ENCODE measurements at places on chromosomes 4 and X.
A peak's percentile ranks its signal among the peaks of the same experiment; 100 is the strongest.

GRCh38 chrX:15956681-15957080 lies 102.1 kb upstream of the AP1S2 start:
- no peak for DNase-seq

- no peak for DNase-seq
Measured at GRCh38 chr4:2761035-2761923, 5.1 kb upstream of the TNIP2 start.

GRCh38 chr4:130329036-130329435 lies 1233.1 kb downstream of the C4orf33 start:
- DNase-seq: no peak

DNA sequence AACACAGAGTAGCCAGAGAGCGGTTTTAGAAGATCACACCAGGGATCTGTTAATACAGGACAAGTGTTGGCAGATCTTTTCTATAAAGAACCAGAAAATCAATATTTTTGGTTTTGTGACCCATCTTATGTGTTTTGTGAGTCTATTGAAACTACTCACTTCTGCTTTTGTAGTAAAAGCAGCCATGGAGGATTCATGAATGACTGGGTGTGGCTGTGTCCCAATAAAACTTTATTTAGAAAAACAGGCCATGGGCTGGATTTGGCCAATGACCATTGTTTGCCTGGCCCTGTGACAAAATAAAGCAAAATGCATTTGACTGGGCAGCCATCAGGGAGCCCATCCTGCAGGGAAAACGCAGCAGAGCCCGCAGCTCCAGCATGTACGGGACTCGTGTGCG lies 99.9 kb upstream of the ADRA2C start:
- no peak for DNase-seq

- peak; percentile 23 for DNase-seq
Measured at GRCh38 chrX:154411981-154412340, 622 bp downstream of the TAFAZZIN start.

DNA sequence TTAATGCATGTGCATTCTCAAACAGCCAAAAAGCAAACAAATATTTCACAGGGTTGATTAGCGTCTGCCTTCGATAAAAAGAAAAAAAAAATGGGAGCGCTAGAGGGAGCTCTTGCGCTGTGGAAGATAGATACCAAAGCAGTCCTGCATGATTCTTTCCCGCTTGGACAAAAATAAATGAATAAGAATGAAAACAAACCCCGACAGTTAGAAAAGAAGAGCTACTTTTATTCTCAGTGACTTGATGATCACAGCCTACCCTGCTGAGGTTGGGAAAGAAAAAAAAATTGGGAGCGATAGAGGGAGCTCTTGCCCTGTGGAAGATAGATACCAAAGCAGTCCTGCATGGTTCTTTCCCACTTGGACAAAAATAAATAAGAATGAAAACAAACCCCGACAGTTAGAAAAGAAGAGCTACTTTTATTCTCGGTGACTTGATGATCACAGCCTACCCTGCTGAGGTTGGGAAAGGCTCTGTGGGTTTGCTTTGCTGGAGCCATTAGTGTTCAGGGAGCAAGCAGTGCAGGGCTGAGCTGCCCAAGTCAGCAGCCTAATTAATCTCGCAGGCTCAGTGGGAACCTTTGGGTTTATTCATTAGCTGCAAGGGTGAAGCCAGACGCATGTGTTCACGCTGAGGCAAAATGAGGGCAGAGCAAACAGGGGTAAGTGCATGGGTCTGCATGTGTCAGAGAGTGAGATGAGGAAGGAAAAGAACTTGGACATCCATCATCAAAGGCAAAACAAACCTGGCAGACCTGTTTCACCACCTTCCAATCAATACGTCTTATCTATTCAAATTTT lies 249.3 kb upstream of the PRKX start:
- DNase-seq: peak; percentile 1

DNA sequence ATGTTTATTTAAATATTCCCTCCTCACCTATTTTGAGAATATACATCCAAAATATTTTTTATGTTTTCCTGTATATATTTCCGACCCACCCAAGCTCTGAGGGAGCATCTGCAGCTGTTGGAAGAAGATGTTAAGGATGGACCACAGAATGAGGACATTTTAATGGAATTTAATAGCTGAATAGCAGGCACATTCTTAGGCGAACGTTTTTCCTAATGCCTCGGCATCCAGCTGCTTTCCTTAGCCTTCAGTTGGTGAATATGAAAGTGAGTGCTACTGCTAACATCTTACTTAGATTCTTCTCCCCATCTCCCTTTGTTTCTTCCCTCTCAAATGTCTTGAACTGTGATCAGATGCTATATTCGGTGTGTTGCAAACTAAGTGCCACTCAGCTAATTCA lies 158.0 kb upstream of the CTSO start:
- no peak for DNase-seq

GRCh38 chr4:139913995-139914598 lies 239.9 kb downstream of the MAML3 start:
- no peak for DNase-seq

- DNase-seq: peak; percentile 33
Measured at GRCh38 chr4:13059019-13059418, 425.1 kb downstream of the RAB28 start.

- no peak for DNase-seq
Measured at GRCh38 chr4:54140287-54140686, 40.3 kb downstream of the GSX2 start.

DNA sequence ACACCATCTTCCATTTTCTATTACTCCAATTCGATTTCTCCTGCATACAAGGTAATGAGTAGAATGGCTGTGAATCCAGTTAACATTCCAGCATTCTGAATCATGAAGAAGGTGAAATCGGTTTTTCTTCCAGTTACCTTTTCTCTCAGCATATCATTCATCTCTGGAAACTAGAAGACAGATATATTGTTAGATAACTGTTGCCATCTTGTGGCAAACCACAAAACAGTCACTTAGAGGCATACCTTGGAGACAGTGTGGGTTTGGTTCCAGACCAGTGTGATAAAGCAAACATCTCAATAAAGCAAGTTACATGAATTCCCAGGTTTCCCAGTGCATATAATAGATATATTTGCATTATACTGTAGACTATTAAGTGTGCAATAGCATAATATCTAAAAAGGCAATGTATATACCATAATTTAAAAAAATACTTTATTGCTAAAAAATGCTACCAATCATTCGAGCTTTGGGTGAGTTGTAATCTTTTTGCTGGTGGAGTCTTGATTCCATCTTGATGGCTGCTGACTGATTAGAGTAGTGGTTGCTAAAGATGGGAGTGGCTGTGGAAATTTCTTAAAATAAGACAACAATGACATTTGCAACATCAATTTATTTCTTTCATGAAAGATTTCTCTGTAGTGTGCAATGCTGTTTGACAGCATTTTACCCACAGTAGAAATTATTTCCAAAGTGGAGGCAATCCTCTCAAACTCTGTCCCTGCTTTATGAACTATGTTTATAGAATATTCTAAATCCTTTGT lies 82.1 kb downstream of the SLC39A8 start:
- DNase-seq: no peak

DNA sequence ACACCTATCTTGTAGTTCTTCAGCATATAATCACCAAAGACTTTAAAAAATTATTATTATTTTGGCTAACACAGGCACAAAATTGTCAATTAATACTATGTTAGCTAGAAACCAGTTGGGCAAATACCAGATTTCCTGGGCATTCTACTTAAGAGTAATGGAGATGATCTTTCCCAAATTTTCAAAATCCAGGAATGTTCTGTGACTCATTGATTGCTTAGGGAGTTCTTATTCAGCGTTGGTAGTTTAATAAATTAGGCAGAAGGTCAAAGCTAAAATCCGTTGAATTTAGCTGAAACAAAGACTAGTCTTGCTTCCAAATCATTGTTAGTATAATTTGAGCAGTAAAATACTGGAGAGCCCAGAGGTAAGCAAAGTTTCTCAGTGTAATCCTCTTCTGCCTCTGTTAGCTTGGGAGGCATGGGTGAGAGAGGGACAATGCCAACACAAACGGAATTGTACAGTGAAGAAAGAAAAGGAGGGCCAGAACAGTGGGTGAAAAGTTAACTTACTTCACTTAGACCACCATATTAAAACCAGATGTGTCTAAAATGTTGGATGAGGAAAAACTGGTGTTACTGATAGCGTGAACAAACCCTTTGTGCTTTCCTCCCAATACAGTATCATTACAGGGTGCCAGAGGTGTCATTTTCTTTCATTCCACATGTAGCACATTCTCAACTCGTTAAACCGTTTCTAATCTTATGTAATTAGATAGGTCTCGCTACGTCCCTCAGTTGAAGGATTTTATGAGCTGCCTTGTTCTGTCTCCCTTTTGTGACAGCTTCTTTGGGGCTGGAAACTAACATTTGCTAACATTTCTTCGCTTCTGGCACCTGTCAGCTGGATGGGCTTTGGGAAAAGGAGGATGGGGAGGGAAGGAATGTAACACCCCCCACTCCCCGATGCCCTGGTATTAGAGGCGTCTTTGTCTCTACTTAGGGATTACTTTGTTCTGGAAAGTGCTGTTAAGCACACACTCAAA lies 87.4 kb upstream of the CITED1 start:
- DNase-seq: no peak

DNA sequence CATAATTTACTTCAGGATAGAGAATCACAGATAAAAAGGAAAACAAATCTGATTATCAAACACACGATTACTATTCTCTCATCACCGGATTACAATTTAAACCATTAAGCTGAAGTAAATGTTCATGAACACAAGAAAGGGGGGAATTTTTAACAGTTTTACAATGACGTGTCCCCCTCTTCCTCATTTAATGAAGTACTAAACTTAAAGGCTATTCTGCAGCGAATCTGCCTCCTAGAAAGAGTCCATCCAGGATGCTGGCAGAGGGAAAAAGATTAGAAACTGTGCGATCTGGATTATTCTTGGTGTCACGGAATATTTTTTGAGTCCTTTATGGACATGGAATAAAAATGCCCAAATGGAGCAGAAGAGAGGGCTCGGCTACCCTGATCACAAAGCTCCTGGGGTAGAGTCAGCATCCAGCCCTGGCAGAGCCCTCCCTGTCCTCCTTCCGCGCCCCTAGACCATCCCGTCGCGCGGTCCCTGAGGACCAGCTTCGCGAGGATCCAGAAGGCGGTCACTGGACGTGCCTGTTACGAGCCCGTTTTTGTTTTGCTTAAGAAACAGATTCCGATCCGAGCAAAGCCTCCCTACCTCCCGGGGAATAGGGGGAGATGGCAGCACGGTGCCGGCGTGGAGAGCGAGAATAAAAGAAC lies 1.2 kb downstream of the ELF2 start:
- DNase-seq: no peak

DNA sequence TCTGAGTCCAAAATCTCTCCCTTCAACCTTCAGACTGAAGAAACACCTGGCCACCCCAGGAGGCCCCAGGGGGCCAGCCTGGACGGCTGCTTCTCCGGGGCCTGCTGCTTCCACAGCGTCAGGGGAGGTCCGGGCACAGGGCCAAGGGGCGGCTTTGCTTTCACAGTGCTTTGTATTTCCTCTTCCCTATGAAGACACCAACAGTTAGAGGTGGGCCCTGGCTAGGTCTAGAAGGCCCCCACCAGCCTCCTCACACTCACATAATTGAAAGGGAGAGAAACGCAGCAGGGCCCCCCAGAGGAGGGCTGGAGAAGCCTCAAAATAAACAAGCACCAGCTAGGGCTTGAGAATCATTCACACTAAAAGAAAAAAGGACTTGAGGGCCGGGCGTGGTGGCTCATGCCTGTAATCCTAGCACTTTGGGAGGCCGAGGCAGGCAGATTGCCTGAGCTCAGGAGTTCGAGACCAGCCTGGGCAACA lies 17.8 kb downstream of the SCD5 start:
- peak; percentile 84 for DNase-seq

DNA sequence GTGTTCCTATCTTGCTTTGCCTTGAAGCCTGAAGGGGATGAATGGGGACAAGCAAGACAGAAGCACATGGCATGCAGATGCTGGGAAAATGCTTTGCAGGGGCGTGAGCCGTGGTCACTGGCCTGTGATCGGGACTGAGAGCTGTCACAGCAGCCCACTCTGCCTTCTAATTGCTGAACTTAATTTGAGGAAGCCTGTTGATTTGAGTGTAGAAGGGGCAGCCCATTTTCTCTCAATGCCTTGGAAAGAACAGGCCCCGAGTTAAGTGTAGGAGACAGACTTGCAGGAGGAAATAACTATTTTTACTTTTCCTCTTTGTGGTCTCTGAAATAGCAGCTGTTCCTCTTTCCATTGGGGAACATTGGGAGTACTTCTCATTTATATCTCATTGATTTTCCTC lies 26.1 kb upstream of the TBC1D1 start:
- no peak for DNase-seq

- DNase-seq: no peak
Measured at GRCh38 chrX:130419263-130419662, 17.5 kb downstream of the RBMX2 start.

- DNase-seq: no peak
Measured at GRCh38 chr4:42271096-42271495, 118.6 kb upstream of the BEND4 start.

DNA sequence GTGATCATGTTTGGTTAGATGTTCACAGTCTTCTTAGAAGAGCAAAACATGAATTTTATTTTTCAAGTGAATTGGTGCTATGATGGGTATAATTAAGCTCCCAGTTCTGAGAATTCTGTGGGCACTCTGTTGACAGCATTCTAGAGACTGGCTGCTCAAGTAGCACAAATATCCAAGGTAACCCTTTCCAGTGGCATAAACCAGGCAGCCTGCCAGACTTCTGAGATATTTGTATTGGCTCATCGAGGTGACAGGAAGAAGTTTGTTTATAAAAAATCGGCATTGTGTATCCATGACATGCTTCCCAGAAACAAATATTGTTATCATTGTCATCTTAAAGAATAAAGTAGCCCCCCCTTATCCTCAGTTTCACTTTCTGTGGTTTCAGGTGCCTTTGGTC lies 28.3 kb downstream of the LANCL3 start:
- no peak for DNase-seq
